ENCODE measurements at places on chromosomes 6 and 20.

DNA sequence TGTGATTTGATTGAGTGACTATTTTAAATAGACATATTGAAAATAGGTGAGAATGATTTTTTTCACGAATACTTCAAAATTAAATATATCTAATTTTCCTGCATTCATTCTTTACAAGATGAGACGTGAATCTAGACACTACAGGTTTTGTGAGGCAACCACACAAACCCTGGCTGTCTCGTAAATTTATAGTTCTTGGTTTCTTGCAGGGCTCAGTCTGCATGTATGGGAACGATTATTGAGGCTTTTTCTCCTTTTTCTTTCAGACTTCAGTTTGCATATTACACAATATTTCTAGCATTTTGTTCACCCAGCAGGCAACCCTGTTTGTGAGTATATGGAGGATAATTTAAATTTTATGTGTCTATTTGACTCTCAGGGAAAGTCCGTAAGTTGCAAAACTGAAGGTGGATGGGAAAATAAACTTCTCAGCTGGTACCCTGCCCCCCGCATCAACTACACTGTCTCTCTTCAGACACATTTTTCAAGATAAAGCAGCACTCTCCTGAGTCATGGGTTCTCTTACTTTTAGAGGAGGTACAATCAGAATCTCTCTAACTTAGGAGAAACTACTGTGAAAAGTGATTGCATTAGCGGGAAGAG is 1349.3 kb downstream of the GRIK2 start:
- no peak for DNase-seq

GRCh38 chr20:51097351-51098120 is 74.6 kb upstream of the KCNG1 start:
- DNase-seq, result no peak

DNA sequence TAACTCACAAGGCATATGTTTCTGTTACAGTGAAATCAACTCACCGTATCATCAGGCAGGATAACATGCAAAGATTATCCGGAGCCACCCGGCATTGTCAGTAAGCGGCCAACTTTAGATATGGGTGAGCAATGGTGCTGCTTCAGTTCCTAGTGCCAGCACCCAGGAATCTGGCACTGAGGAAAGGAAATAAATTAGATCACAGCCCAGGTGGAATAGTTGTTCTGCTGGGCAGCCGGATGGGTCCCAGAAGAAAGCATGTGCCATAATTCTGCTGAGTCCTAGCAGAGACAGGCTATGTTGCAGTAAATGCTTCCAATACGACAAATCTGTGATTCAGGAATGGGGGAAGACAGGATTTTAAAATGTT is 183.6 kb upstream of the SPTLC3 start:
- no peak for DNase-seq

DNA sequence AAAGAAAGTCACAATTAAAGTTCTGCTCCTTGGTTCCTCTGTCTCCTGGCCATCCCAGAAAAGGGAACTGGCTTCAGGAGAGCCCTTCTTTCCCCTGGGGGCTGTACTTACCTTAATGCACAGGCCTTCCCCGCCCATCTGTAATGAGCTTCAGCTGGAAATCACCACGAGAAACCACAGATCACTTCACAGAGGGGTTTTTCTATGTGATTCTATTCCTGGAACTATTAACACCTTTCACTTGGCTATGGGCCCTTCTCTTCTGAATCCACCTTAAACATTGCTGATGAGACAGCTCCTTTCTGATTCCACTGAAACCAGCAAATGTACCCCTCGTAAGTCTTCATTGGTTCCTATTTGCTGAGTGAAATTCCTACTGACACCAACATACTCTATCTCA is 80.7 kb downstream of the FOXF2 start:
- no peak for DNase-seq

- DNase-seq, result no peak
Measured at GRCh38 chr6:5328800-5329199, 67.5 kb downstream of the FARS2 start.

DNA sequence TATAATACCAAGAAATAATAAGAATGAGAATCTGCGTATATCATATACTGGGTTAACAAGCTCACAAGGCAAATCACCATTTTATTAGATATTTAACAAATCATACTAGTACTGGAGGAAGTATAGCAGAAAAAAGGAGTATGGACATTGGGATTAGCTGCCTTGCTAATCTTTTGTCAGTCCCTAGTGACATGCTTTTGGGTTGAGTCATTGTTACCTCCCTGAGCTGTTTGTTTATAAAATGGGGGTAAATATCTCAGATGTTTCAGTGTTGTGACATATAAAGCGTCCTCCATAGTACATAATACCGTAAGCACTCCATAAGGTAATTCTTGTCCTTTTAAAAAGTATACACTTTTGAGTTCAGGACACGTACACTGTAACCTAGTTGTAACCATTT is 107.0 kb downstream of the ESR1 start:
- DNase-seq, result no peak

GRCh38 chr6:89834884-89835792 is 5.5 kb downstream of the CASP8AP2 start:
- no peak for DNase-seq

DNA sequence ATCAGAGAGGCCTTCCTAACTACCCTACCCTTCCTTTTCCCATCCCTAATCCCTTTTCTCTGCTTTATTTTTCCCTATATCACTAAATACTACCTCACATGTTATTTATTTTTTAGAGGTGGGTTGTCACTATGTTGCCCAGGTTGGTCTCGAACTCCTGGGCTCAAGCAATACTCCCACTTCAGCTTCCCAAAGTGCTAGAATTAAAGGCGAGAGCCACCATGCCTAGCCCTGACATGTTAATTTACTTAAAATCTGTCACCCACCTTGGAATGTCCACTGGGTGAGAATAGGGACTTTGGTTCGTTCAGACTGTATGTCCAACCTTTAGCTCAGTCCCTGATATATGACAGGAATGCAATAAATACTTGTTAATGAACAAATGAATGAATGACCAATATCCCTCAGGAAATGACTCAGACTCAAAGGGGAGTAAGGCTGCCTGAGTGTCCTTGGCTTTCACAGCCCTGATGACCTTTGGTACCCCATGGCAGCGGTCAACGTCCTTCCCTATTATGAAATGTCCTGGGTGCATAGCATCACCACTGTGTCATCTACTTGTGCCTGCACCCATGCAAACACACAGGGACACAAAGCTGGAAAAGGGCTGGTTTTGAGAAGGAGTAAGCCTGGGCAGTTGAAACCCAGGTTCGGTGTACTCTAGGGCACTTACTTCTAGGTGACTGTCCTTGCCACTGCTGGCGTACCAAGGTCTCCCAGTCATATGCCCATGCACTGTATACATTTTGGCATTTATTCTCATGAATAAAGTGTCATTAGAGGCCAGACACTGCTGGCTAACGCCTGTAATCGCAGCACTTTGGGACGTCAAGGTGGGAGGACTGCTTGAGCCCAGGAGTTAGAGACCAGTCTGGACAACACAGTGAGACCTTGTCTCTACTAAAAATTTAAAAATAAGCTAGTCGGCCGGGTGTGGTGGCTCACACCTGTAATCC is 26.5 kb downstream of the BCL2L1 start:
- no peak for DNase-seq
